Activated naive CD4-positive, alpha-beta T cell (primary cell): ENCODE measurements at places on chromosomes 1 and 21.

DNA sequence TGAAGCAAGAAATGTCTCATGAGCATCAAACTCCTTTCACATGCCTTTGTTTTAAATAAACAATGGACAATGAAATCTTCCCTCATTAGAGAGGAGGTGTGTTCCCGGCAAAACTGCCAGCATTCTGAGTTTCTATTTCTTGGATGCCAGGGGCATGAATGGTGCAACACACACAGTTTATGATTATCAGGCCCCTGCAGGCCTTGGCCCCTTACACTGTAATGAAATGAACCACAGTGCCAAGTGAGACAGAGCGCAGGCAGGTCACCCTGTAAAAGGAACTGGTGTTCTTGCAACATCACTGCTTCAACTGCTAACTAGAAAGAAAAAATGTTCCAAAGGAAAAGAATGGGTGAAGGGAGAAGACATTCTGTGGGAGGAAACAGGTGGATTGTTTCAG lies 3.8 kb upstream of the PIGC start:
- no peak for DNase-seq

GRCh38 chr1:152442765-152443164 lies 28.7 kb upstream of the CRNN start:
- no peak for DNase-seq

DNA sequence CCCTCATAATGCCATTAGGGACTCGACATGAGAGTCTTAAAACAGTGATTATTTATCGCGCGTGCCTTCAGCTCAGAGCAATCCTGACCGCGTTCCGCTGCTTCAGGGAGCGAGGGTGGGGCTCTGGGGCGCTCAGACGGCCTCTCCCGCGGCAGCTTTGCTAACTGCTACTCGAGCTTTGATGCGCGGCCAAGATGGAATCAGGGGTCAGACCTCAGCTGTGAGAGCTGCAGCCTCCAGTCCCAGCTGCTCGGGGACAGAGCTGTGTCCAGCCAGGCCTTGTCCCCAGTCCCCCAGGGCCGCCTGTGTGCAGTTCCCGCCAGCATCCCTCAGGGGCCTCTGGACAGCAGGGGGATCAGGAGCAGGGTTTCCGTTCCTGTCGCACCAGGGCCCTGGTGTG lies 104.6 kb upstream of the TTC34 start:
- no peak for DNase-seq

- DNase-seq, result no peak
These were observed 352.5 kb upstream of the KAZN start for GRCh38 chr1:14245954-14246353.

DNA sequence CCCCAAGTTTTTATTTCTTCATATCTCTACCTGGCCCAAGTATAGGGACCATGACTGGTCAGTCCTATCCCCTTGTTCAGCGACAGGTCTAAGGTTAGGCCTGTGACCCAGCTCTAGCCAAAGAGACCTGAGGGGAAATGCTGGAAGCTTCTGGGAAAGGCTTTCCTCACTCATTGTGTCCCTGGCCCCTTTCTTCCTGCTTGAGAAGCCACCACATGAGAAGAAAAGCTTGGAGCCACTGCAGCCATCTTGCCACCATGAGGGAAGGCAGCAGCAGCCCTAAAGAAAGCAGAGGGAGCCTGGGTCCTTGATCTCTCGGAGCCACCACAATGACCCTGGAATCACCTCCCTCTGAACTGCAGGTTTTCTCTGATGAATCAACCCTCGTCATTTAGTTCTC lies 43.4 kb downstream of the ATF3 start:
- no peak for DNase-seq

DNA sequence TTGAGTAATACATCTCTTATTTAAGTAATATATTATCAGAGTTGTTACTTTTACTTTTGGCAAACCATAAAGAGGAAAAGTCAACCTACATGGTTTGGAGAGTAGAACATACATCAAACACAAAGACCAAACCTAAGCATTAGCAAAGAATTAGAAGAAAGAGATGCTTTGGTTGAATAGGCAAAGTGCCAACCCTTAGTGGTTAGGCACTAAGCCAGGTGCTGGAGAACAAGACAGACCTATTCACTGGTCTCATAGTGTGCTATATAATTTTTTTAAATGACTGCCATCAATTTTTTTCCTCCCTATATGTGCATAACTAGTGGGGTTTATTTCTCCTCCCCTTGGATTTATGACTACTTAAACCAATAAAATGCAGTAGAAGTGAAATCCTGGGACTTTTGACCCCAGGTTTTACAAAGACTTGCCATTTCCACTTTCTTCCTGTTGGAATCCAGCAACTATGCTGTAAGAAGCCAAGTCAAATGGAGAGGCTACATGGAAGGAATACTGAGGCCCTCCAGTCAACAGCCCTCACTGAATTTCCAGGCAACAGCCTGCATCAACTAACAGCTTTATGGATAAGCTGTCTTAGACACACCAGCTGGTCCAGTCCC lies 69.8 kb upstream of the HAO2 start:
- no peak for DNase-seq

DNA sequence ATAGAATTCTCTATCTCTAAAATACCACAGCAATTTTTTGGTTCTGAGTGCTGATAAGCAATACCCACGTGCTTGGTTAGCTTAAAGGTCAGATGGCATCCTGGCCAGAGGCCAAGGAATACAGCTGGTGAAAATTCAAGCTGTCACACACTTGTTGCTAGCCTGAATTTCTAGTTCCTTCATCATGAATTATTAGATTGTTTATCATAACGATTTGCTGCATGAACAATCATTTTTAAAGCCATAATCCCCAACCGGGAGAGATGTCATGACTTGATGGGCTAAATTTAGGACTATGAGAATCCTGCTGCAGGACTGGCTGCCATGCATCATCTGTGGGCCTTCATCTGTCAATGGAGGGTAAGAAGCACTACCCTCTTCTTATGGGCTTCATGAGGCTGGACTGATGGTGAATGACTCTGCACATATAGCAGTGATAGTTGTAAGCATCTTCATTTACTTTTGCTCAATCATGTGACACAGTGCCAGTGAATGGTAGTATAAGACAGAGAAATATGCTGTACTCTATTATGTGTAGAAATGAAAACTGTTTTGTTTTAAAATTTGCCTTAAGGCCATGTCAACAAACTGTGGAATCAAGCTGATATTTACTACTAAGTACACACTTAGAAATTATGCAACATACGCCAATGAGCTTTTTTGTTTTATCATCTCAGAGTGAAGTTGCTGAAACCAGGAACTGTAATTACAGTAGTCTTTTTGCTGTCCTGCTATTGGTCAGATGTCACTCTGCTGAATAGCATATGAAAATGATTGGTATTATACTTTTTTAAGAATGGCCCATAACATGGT lies 80.5 kb upstream of the RALGPS2 start:
- DNase-seq, result no peak

- DNase-seq, result no peak
These were observed 22.5 kb downstream of the INTS3 start for GRCh38 chr1:153750026-153750995.

DNA sequence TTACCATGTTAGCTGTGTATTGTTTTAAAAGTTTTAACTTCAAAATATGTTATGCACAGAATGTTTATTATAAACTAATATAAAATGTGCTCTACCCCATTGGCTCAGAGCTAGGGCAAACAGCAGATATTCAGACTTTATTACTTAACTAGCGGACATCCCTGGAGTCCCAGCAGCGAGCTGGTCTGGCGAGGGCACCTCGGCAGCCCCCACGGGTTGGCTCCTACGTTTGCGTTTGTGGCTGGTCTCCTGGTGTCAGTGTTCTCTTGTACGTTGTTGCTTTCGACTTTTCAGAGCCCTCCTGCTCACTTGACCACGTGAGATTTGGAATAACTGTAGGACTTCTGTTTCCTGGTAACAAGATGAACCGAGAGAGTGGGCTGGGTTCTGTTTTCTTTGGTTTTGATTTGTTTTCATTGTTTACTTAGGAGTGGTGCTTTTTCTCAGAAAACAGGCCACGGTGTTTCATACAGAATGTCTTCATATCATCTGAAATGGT lies 44.5 kb downstream of the CBS start:
- DNase-seq, result no peak

GRCh38 chr1:58308206-58308605 lies 238.3 kb downstream of the OMA1 start:
- no peak for DNase-seq

DNA sequence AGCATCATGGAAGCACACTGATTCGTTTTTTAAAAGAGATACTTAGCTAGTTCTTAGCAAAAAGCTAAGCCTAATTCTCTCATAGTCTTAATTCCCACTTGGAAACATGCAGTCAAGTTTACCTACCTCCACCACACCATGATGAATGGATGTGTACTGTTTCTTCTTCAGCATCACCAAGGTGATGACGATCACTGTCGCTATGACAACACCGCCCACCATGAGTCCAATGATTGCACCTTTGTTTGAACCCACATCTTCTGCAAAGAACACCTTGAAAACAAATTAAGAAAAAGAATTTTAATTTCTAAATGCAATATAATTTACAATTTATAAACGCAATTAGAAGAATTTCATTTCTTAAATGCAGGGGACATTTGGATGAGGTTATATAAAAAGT lies 156.8 kb downstream of the GABPA start:
- DNase-seq, result no peak

GRCh38 chr1:54081306-54082270 lies 28.2 kb downstream of the TCEANC2 start:
- DNase-seq, result peak; percentile 37

DNA sequence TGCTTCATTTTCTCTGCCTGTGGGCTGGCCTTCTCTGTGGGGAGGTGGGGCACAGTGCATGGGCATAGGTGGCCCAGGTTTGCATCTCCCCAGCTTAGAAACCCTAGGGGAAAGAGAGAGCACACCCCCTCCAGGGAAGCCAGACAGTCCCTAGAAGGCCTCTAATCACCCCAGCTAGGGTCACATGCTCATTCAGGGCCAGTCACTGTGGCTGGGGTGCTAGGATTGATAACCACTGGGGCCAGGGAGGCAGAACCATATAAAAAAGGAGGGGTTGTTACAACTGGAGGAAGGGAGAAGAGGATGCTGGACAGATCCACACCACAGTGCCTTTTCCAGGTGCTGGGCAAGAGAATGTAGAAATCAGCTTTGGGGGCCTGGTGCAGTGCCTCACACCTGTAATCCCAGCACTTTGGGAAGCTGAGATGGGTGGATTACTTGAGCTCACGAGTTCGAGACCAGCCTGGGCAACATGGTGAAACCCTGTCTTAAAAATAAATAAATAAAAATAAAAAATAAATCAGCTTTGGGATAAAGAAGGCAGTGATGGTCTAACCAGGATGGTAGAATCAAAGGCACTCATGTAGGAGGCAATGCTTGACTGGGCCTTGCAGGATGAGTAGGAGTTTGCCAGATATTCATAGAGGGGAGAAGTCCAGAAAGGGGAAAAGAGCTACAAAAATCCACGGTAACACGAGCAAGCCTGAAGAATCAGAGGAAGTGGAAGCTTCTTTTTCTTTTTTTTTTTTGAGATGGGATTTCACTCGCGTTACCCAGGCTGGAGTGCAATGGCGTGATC lies 19.5 kb downstream of the FBLIM1 start:
- DNase-seq, result no peak

DNA sequence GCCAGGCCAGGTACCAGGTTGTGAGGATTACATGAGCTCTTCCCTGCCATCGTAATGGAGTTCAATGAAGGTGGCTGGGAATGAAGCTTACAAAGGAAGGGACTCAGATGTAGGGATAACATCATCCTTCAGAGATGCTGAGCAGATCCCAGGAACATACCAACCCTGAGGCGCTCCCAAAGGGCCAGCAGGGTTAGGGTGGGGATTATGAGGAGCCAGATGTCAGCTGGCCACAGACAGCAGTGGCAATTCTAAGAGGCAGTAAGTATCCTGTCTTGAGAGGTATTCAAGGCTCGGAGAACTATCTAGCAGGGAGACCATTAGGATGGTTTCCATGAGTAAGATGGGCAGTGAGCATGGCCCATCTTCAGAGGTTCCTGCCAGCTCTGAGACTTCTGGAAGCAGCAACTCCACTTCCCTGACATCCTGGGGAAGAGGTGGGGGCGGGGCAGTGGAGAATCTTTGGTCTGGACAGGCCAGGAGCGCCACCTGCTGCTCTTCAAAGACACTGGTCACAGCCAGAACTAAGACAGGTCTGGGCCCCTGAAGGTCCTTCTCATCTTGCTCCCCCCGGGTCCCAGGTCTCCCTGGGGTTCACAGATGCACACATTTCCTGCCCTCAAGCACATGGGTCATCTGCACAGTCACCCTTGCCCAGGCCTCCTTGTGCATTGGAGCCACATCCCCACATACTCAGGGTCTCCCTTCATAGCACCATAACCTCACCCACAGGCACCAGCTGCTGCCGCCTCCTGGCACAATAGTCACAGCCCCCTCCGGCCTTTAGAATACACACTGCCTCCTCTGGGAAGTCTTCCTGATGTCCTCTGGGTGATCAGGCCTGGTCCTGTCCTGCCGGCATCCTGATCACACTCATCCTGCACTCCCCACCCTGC lies 2.7 kb upstream of the SDC3 start:
- DNase-seq, result no peak

DNA sequence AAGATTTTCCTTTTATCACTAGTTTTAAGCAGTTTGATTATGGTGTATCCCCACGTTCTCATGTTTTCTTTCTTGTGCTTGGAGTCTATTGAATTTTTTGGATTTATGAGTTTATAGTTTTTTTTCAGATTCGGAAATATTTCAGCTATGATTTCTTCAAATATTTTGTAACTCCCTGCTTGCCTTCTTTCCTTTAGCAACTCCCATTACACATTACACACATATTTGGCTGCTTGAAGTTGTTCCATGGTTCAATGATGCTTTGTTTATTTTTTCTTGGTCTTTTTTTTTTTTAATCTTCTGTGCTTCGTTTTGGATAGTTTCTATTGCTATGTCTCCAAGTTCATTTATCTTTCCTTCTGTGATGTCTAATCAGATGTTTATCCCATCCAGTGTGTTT lies 48.5 kb upstream of the WARS2 start:
- DNase-seq, result no peak

DNA sequence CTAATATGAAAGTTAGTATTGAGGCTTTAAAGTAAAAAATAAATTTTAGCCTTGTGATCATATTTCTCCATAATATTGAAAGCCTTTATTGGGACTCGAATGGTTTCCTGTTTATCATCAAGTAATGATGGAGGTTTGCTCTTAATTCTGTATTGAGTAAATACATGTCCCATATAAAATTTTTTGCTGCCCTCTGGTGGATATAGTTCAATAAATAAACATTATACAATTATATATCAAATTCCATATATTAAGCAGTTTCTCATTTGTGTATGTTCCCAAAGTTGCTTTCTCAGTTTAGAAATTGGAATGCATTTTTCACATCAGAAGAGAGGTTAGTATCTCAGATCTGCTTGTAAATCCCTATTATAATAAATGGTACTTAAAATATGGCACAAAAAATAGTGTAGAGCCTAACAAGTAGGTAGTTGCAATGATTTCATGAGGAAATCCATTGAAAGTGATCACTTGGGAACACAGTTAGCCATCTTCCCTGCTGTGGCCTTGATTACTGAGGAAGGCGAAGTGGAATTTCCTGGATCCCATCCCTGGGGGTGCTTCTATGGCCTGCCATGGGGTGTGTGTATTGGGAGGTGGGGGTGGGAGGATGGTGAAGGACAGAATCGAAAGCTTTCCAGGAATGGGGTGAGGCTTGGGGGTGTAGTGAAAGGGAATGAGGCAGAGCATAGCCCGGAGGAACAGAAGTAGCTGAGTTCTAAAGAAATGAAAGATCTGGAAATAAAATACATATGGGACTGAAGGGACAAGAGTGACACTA lies 84.1 kb upstream of the C21orf91 start:
- DNase-seq, result no peak

- peak; percentile 0 for DNase-seq
These were observed 93.1 kb upstream of the HAO2 start for GRCh38 chr1:119275145-119276134.

- no peak for DNase-seq
These were observed 7.2 kb downstream of the C1orf116 start for GRCh38 chr1:207025146-207025880.
